ENCODE measurements at places on chromosomes 7 and 10. TPM values are rescaled to one million over a fixed set of nuclear protein-coding genes. Genes with fewer than 3 reads are reported as not detected.
A peak's percentile ranks its signal among the peaks of the same experiment; 100 is the strongest.

HOXA3 gene
- 3.5 TPM for total RNA-seq

GRCh38 chr10:77405771-77406241 is 231.8 kb downstream of the KCNMA1 start:
- DNase-seq = peak; percentile 62

GRCh38 chr7:149879271-149879743 is 5.5 kb downstream of the ATP6V0E2 start:
- no peak for DNase-seq

- DNase-seq = no peak
Observed at GRCh38 chr7:117271566-117271965, 51.3 kb downstream of the WNT2 start.

HPSE2 gene
- total RNA-seq = not detected

DNA sequence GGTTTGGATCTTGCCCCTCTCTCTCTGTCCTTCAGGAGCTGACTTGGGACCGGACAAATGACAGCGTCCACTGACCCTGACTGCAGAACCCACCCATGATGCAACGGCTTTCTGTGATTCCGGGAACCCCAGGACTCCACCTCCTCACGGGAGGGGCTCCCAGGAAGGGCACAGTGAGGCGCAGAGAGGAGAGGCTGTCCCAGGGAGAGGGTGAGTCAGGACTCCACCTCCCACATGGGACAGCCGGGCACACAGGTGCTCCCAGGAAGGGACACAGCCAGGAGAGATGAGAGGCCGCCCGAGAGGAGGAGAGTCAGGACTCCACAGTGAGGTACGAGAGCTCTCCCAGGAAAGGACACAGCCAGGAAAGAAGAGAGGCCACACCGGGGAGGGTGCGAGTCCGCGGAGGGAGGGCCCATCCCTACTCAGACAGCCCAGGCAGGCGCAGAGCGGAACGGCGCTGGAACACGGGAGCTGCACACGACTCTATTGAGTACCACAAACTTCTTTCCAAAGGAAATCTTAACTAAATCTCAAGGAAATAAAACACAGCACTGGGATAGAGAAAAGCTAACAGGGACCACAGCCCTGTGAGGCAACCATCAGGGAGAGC is 162.5 kb downstream of the MAD1L1 start:
- DNase-seq = no peak

AS3MT gene
- total RNA-seq = 7.0 TPM

GRCh38 chr7:72317341-72317740 is 94.8 kb downstream of the CALN1 start:
- DNase-seq = no peak

PON3 gene
- total RNA-seq = not detected

STOX1 gene
- 0.09 TPM for total RNA-seq

- no peak for DNase-seq
Observed at GRCh38 chr7:157475601-157476000, 138.8 kb downstream of the DNAJB6 start.

SLC26A4 gene
- 0.65 TPM for total RNA-seq

GRCh38 chr10:34446049-34446448 is 369.0 kb downstream of the PARD3 start:
- DNase-seq = no peak

GRCh38 chr7:30285067-30285535 is 704 bp downstream of the ZNRF2 start:
- DNase-seq = no peak

- DNase-seq = no peak
Observed at GRCh38 chr10:122532601-122533296, 27.8 kb upstream of the DMBT1 start.

- no peak for DNase-seq
Observed at GRCh38 chr10:86085136-86085535, 281.5 kb downstream of the GRID1 start.

DNA sequence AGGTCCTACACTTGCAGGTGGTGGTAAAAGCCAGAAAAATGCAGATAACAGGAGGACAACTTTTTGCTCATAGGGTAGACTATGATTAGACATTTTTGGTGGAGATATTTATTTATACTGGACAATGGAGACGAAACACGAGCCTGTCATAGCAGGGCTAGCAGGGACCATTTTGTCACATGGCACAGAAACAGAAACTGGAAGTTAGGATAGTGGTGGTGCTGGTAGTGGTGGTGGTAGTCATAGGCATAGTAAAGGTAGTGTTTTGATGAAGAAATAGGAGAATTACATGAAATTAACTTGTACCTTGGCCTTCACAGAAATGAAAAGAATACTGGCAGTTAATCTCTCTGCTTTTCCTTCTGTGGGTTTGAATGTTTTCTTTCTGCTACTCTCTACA is 8.8 kb upstream of the MGAM start:
- no peak for DNase-seq

MMRN2 gene
- 5.1 TPM for total RNA-seq

DNA sequence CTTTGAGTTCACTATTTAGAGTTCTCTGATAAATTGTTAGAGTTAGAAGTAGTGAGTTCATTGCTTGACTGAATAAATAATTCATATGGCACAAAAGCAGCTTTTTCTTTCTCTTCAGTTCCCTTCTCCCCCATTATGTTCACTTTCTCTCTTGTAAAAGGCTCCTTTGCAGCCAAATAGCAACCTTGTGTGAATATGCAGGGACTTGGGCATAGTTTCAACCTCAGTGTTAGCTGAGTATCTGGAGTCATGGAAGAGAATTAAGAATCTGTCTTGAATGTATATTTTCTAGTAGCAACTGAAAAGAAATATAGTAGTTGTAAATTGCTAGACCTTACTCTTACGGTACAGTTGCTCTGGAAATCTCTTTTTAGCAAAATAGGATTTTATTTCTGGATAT is 31.9 kb downstream of the ZEB1 start:
- DNase-seq = no peak

DNA sequence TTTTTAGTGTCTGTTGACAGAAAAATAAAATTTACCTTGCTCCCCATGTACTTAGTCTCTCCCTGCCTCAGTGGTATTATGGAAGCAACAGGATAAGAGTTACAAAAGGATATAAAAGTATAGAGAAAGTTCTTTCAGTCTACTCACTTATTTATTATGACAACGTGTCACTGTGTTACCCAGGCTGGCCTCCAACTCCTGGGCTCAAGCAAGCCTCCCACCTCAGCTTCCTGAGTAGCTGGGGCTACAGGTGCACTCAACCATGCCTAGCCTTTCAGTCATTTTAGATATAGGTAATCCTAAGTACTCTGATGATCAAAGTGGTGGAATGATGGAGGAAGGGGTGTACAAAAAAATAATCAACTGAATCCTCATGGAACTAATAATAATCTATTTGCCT is 215.2 kb upstream of the MKLN1 start:
- no peak for DNase-seq

LIPM gene
- total RNA-seq = 0.82 TPM

PGAM2 gene
- total RNA-seq = not detected

SFRP4 gene
- total RNA-seq = 171 TPM

GRCh38 chr10:92493362-92493761 is 80.5 kb downstream of the IDE start:
- no peak for DNase-seq

GRCh38 chr10:110852947-110853346 is 18.8 kb upstream of the PDCD4 start:
- DNase-seq = no peak

DNA sequence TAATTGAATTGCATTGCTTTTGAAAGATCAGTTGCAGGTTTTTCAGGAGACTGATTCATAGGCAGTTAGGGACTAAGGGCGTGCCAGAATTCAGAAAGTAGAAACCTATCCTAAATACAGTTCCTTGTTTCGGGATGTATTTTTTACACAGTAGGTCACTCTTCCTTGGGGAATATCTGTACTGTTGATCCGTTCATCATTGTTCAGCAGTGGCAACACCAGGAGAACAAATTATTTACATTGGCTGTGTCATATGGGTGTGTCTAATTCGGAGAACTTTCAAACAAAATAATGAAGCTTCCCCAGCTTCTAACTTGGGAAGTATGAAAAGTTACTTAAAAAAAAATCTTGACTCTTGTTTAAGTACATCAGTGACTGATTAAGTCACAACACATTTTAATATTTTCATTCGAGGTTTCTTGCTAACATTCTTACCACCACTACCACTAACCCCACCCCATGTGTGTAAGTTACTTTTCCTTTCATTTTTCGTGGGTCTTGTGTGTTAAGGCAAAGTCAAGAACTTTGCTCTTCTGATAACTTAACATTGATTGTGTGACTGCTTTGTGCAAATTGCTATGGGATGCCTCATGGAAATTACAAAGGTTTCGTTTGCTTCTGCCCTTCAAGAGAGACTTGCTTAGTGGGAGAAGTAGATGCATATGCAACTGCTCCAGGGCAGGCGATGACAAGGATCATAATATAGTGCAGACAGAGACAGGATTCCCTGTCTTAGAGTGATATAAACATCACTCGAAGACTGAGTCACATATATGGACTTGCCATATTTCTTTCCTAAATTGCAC is 43.8 kb upstream of the RPA3 start:
- peak; percentile 60 for DNase-seq

CALHM1 gene
- total RNA-seq = not detected

DNA sequence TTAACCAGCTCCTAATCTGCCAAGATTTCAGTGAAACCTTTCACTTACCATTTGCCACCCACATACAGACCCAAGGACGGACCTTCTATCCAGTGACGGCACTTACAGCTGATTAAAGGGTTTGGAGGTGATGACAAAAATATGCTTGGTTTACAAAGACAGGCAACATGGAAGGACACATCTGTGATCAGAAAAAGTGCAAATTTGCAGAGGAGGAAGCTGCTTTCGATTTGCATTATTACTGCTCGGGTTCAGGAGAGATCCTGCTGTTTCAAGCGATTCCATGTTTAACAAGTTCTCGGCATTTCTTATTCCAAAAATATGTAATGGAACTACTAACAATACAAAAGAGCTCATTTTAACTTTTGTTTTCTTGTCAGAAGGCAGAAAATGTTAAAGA is 109.0 kb downstream of the JAZF1 start:
- DNase-seq = no peak

ANKRD61 gene
- total RNA-seq = not detected

STAM gene
- total RNA-seq = 32.0 TPM

- no peak for DNase-seq
Observed at GRCh38 chr7:437329-438251, 82.1 kb downstream of the PDGFA start.

ALOX5 gene
- not detected for total RNA-seq

SPDYE16 gene
- 0.09 TPM for total RNA-seq

DNA sequence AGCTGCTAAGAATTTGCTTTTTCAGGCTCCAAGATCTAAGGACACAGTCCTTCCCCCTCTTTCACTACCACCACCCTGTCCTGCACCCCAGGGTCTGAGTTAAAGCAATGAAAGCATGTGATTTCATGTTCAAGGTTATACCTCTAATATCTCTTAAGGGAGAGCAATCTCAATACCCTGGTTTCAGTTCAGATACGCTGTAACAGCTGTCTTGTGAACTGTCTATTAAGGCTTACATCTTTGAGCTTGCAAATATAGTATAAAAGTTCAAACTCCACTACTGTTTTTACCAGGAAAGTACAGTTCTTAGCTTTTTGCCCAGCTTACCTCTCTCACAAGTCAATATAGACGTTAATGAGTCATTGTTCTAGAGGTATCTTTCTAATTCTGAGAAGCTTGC is 2.6 kb downstream of the CPVL start:
- no peak for DNase-seq

DNA sequence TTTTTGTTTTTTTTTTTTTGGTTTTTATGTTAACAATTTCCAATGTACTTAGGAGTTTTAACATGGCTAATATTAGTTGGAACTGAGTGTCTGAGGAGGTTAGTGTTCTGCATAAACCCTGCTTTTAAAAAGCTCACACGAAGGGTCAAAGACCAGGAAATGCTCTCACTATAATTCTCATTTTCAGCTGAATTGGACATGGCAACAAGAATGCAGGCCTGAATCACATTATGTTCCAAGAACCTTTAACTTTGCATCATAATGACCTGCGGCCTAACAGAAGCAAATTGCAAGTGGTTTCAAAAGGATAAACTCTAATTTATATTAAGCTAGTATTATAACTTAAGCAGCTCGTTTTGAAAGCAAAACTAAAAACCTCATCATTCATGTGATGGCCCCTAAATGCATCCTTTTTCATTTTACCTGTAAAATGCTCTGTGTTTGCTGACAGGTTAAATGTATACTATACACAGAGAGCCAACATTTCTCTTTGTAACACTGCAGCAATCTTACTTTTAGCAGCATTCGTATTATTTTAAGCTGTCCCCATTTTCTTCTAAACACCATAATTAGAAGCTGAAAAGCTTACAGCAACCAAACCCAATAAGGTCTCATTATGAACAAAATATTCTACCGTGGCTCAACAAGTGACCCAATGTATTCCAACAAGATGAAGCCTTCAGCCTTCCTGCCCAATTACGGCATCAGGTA is 242.8 kb upstream of the SP4 start:
- DNase-seq = no peak

- no peak for DNase-seq
Observed at GRCh38 chr7:83270407-83270806, 107.7 kb upstream of the PCLO start.

DNA sequence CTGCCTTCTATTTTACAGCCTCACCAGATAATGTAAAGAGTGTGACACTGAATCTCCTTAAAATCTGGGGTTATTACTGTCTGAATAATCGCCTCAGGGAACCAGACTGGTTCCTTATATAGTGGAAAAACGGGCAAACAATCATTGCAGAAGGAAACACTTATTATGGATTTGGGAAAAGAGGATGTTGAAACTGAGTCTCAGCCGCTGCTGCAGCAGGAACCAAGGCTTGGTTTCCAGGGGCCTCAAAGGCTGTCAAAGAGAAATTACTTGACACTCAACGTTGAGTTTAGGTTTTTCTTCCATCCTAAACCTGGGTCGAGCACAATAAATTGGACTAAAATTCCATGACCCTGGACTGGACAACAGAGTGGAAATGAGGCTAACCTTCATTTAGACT is 103.8 kb upstream of the AHR start:
- no peak for DNase-seq
